ENCODE measurements at places on chromosomes 7 and 10. TPM values are rescaled to one million over a fixed set of nuclear protein-coding genes. Genes with fewer than 3 reads are reported as not detected.

GRCh38 chr7:84049071-84049836 is 145.3 kb downstream of the SEMA3A start:
- no peaks in the 10 kb centered on the region for H3K36me3 ChIP-seq
- no peak overlapping the region for H3K4me3 ChIP-seq
- H3K27me3 ChIP-seq: no peaks in the 10 kb centered on the region
- no peaks in the 10 kb centered on the region for H3K4me1 ChIP-seq

CHST3 gene
- polyA plus RNA-seq: not detected

- no peak overlapping the region for H3K27ac ChIP-seq
- H3K36me3 ChIP-seq: no peaks in the 10 kb centered on the region
- no peak overlapping the region for H3K4me3 ChIP-seq
- no peaks in the 10 kb centered on the region for H3K27me3 ChIP-seq
These were observed 17.7 kb upstream of the DNMBP start for GRCh38 chr10:100027416-100027815.

DNA sequence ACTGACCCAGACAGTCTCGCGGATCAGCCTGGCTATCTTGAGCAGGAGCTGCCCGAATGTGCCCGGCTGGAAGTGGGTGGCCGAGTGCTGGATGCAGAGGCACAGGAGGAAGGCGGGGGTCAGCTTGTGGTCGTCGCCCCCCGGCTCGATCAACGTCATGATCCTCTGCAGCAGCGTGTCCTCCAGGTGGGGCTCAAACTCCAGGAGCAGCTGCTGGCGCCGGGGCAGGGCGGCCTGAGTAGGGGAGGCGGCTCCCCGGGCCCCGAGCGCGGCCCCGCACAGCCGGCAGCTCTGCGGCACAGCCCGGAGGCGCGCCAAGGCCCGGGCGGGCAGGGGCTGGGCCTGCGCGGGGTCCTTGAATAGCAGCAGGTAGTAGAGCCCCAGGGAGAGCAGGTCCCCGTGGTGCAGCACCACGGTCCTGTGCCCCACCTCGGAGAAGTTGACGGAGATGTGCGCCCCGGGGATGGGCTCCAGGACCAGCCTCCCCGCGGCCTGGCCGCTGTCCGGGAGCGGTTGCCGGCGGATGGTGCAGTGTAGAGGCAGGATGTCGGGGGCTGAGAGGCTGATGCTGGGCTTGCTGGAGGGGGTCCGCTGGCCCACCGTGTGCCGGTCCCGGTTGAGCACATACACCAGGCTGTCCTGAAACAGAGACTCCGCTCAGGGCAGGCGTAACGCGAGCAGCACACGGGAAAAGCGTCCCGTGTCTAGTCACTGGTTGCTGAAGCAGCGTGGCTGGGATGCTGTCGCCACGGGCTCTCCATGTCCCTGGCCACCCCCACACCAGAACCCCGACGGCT is 27.0 kb downstream of the PAPOLB start:
- no peaks in the 10 kb centered on the region for H3K27me3 ChIP-seq
- H3K4me1 ChIP-seq: no peaks in the 10 kb centered on the region
- H3K36me3 ChIP-seq: no peaks in the 10 kb centered on the region
- H3K4me3 ChIP-seq: no peak overlapping the region
- DNase-seq: no peak

ZNF680 gene
- polyA plus RNA-seq: 7.4 TPM

DNA sequence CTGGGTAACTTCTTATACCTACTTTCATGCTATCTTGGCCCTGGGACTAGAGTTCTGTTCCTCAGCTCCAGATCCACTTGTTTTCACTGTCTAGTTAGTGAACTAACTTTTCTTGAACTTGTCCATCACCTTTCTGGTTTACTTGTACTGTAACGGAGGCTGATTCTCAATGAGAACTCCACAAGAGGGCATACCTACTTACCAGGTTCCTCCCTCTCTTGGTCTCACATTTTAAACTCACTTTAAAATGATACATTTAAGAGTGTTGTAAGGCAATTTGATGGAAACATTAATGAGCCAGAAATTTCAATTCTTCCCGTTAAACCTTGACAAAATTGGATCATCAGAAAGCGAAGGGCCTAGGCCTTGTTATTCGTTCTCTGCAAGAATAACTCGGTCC is 111.6 kb downstream of the MAGI2 start:
- no peaks in the 10 kb centered on the region for H3K27me3 ChIP-seq
- no peak overlapping the region for H3K27ac ChIP-seq
- no peak overlapping the region for H3K4me3 ChIP-seq
- no peaks in the 10 kb centered on the region for H3K36me3 ChIP-seq

GRCh38 chr7:70571403-70571934 is 560.5 kb upstream of the GALNT17 start:
- H3K27ac ChIP-seq: no peak overlapping the region
- no peaks in the 10 kb centered on the region for H3K27me3 ChIP-seq
- no peak for DNase-seq
- no peak overlapping the region for H3K4me3 ChIP-seq

DNA sequence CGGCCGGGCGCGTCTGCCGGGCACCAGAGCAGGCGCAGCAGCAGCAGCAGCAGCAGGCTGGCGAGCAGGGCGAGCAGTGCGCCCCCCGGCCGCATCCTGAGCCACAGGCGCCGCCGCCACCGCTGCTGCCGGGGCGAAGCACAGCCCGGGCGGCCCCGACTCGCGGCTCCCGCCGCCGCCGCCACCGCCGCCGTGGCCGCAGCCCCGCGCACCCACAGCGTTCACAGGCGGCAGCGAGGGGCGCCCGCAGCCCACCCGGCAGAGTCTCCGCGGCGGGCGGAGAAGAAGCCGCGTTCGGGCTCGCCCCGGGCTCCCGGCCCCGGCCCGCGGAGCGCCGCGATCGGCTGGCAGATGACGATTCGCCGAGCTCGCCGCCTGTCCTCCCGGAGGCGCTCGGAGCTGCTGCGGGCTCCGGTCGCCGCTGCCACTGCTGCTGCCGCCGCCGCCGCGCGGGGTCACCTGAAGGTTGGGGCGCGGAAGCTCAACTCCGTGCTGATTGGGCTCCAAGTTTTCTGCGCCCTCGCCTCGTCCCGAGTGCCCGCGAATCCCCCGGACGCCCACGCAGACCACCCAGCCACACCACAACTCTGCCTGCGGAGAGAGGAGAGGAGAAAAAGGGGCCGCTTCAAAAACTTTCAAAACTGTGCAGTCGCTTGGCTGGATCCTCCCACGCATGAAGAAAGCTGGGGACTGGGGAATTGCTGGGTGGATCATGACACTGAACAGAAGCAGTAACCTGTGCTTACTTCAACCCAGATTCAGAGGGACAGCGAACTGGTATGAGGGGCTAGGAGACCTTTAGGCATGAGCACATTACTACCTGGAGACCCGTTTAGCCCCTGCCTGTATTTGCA is at the start of gene ST8SIA6:
ST8SIA6 (minus strand) TSS at position 435 of the 854 bp plus-strand sequence; CDS start at position 95, 340 bp downstream.
- no peak within 1 kb of the TSS for H3K27ac ChIP-seq
- H3K4me3 ChIP-seq: peak within 1 kb of the TSS; percentile 27
- no peaks in the 10 kb centered on the region for H3K27me3 ChIP-seq
- no peaks in the 10 kb centered on the region for H3K36me3 ChIP-seq

DNA sequence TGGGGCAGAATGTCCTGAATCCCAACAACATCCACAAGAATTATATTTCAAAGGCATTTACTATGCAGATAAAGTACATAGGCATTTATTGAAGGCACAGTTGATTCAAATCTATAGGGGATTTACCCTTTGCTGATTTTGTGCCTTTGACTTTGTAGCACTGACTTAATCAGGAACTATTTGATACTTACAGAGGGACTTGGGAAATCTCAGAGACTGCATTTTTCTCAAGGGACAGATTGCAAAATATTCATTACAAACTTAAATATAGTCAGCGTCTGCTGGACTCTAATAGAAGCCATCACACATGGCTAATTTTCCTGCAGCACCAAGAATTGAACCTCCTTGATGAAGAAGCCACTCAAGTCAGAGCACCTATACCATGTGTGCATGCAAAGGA is 44.9 kb downstream of the FAS start:
- no peak for DNase-seq
- no peak overlapping the region for H3K27ac ChIP-seq
- H3K4me3 ChIP-seq: no peak overlapping the region
- H3K4me1 ChIP-seq: no peaks in the 10 kb centered on the region
- no peaks in the 10 kb centered on the region for H3K27me3 ChIP-seq
- no peaks in the 10 kb centered on the region for H3K36me3 ChIP-seq

GRCh38 chr10:14416308-14416700 is 85.6 kb upstream of the FRMD4A start:
- no peaks in the 10 kb centered on the region for H3K36me3 ChIP-seq
- H3K27me3 ChIP-seq: peaks cover 6% of the 10 kb centered on the region
- no peak overlapping the region for H3K27ac ChIP-seq
- no peak for DNase-seq
- no peaks in the 10 kb centered on the region for H3K4me1 ChIP-seq

DNA sequence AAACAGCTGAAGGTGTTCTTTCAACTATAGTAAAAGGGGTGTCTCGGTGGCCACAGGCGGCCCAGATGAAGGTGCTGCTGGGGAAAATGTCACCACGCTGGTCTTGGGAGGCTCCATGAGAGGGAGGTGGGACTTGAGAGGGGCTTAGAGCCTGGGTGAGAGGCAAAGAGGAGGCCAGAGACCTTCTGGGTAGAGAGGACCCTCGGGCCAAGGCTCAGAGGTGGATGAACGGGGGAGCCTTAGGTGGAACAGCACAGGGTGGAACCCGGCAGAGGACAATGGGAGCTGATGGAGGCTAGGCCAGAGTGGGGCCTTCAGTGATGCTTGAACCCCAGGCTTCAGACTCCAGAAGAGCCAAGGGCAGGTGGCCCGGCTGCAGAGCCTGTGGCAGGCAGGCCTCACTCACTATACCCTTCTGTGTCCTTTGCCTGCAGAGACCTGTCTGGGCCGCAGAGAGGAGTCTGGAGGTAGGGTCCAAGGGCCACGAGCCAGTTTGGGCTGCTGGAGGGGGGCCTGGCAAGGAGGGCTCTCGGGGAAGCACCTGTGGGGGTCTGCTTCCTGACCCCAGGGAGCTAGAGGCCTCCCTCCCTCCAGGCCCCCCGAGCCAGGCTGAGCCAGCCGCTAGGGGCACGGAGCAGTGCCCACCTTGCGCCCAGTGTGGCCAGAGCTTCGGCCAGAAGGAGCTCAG is 32.1 kb downstream of the ZNF783 start:
- no peak overlapping the region for H3K4me3 ChIP-seq
- no peak for DNase-seq
- H3K27ac ChIP-seq: no peak overlapping the region
- H3K27me3 ChIP-seq: no peaks in the 10 kb centered on the region
- H3K36me3 ChIP-seq: no peaks in the 10 kb centered on the region
- no peaks in the 10 kb centered on the region for H3K4me1 ChIP-seq

GHRHR gene
- not detected for polyA plus RNA-seq

GRCh38 chr10:101658975-101659374 is 36.0 kb downstream of the FBXW4 start:
- H3K27me3 ChIP-seq: no peaks in the 10 kb centered on the region
- no peak for DNase-seq
- H3K36me3 ChIP-seq: peaks cover 46% of the 10 kb centered on the region

GRCh38 chr10:64773357-64773756 is 1252.2 kb downstream of the REEP3 start:
- H3K27me3 ChIP-seq: no peaks in the 10 kb centered on the region
- no peaks in the 10 kb centered on the region for H3K4me1 ChIP-seq
- no peaks in the 10 kb centered on the region for H3K36me3 ChIP-seq
- no peak overlapping the region for H3K27ac ChIP-seq

FZD1 gene
- not detected for polyA plus RNA-seq

STEAP1 gene
- polyA plus RNA-seq: not detected

GRCh38 chr7:28818996-28819395 is 139.1 kb downstream of the TRIL start:
- H3K4me1 ChIP-seq: no peaks in the 10 kb centered on the region
- no peak overlapping the region for H3K4me3 ChIP-seq
- H3K36me3 ChIP-seq: no peaks in the 10 kb centered on the region
- DNase-seq: no peak
- no peaks in the 10 kb centered on the region for H3K27me3 ChIP-seq

DNA sequence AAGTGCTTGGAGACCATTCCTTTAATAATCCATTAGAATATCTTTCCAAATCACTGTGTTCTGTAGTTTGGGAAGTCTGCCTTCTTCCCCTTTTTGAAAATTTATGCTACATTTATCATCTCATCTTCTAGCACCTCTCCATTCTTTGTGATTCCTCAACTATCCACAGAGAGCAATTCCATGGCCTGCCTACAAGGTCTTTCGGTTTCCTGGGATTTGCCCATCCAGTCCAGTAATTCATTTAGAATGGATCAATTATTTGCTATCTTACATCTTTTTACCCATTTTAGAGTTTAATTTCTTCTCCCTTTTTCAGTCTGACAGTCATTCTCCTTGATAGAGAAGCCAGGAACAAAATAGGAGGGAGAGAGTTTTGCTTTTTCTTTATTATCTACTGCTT is 179.8 kb downstream of the ST7 start:
- no peaks in the 10 kb centered on the region for H3K36me3 ChIP-seq
- H3K4me1 ChIP-seq: no peaks in the 10 kb centered on the region
- H3K27ac ChIP-seq: no peak overlapping the region
- H3K27me3 ChIP-seq: no peaks in the 10 kb centered on the region

DNA sequence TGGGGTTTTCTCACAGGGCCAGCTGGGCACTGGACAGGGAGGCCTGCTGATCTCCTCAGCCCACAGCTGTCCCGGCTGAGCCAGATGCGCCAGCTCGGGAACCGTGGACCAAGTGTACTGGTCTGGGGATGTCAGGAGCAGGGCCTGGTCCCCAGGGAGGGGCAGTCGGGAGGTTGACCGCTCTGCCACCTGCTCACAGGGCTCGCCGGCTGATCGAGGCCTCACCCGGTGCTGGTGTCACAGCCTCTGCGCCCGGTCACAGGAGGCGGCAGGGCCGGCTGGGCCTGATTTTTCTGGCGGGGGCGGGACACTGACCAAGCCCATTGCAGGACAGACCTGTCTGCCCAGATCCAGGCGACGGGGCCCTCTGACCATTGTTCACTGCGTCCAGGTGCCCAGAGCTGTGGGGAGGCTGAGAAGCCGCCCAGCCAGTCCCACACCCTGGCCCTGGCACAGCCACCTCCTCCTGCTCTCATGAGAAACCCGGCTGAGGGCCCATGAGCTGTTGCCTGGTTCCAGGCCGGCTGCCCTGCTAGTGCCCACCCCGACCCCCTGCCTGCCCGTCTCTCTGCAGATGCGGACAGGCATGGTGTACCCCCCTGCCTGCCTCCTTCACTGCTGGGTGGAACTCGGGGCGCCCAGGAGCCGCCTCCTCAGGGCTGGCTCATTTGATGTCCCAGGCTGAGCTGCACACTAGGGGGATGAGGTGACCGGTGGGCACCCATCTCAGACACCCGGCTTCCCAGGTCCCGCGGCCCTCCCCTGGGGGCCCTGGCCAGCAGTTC is 3.0 kb upstream of the TMEM184A start:
- DNase-seq: no peak
- no peak overlapping the region for H3K27ac ChIP-seq
- H3K4me3 ChIP-seq: no peak overlapping the region
- H3K4me1 ChIP-seq: no peaks in the 10 kb centered on the region
- no peaks in the 10 kb centered on the region for H3K27me3 ChIP-seq

NRF1 gene
- 23.4 TPM for polyA plus RNA-seq

DNA sequence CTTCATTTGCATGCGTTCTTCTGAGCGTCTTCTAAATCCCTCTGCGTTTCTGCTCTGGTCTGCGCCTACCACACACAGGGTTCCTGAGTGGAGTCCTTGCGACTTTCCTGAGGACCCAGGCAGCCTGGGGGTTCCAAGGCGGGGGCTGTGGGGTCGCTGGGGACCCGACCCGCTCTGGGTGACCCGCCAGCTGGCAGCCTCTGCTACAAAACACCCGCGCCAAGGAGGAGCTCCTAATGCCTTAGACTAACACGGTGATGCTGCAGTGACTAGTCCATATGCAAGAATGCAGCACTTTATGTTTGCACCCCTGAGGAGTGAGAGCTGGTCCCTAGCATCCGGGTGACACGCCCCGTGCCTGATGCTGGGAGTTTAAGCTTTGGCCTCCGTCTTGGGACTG is 367.0 kb upstream of the POM121L12 start:
- H3K4me3 ChIP-seq: no peak overlapping the region
- H3K27me3 ChIP-seq: no peaks in the 10 kb centered on the region
- no peaks in the 10 kb centered on the region for H3K36me3 ChIP-seq
- no peak for DNase-seq
- H3K4me1 ChIP-seq: no peaks in the 10 kb centered on the region

Measured in CD4-positive, alpha-beta memory T cell (primary cell).